ENCODE measurements at places on chromosomes 1 and 21. TPM values are rescaled to one million over a fixed set of nuclear protein-coding genes. Genes with fewer than 3 reads are reported as not detected.
A peak's percentile ranks its signal among the peaks of the same experiment; 100 is the strongest.

PROK1 gene
- total RNA-seq, result not detected

DNA sequence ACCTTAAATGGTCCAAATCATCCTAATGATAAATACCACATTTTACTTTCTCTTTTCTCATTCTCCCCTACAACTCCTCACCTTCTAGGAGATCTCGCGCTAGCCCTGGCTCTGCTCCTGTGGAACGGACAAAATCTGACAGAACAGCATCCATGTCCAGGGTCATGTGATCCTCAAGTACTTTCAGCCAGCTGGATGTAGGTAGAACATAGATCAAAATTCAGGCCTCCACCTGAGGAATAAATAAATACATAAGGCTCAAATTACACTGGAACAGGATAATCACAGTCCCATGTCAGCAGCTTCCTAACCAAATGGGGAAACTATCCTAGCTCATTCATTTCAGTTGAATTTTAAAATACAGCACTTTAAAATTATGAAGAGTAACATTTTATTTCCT is 33.2 kb downstream of the OTUD7B start:
- DNase-seq, result no peak

- no peak for DNase-seq
These were observed 3.4 kb upstream of the NVL start for GRCh38 chr1:224333309-224333926.

GRCh38 chr1:86472152-86472551 is 3.4 kb downstream of the CLCA1 start:
- DNase-seq, result no peak

DNA sequence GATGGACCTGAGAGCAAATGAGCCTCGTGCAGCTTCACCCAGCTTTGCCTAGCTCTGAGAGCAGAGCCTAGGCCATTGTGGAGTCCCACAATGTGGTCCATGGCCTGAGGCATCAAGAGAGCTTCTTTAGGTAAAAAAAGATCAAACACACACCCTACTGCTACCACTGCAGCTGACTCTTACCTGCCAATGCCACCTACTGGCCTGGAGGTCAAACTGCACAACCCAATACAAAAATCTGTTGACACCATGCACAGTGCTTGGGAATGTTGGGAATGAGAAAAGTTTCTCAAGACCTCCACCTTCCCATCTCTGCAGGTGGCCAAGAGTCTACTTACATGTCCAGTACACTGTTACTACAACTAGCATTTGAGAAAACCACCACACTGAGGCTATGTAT is 60.6 kb downstream of the UCHL5 start:
- DNase-seq, result no peak

DNA sequence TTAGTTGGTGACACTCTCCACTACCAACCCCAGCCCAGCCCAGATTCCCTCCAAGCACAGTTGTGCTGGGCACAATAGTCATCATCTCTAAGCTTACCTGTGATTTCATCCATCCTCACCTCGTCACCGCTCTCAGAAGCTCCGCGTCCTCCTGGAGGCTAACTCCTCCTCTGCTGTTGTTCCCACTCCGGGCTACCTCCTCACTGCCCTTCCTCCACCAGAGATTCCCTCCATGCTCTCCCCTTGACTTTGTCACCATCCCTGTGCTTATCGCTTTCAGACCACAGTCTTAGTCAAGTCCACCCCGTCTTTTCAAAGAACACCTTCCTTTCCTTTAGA is 47.0 kb upstream of the KIF26B start:
- no peak for DNase-seq

DNA sequence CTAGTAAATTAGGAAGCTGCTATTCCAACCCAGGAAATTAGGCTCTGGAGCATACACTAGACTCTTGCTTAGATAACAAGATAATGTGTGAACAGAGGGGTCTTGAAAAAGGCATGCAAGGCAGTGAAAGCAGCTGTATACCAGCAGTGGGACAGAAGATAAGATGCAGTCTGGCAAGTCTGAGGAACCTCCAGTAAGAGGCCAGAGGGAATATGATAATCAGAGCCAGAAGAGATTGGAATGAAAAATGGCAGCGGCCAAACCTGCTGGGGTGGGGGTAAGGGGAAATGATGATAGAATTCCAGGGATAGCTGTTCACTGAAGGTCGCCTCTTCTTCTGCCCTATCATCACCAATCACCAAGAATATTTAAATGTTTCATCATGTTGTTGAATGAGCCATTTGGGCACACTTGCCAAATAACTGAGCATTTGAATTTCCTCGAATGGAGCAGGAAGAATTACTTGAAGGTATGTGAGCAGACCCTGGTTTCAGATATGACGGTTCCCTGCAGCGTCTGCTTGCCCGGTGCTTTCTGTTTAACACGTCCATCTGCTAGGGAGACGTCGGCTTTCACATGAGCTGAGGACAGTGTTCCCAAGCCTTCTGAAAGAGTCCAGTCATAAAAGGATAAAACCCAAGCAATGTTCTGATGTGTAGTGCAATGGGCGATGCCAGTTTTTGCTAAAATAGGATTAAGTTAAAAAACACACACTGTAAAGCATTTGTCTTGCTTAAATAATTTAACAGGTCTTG is 173.3 kb downstream of the RWDD3 start:
- DNase-seq, result peak; percentile 4

- no peak for DNase-seq
These were observed 1526.5 kb upstream of the TPTE start for GRCh38 chr21:8994640-8995511.

- no peak for DNase-seq
These were observed 5.8 kb downstream of the IFI16 start for GRCh38 chr1:159015440-159015909.

Measured in occipital lobe (tissue), 3 donors.